ENCODE measurements at places on chromosomes 3 and 15. TPM values are rescaled to one million over a fixed set of nuclear protein-coding genes. Genes with fewer than 3 reads are reported as not detected.

DNA sequence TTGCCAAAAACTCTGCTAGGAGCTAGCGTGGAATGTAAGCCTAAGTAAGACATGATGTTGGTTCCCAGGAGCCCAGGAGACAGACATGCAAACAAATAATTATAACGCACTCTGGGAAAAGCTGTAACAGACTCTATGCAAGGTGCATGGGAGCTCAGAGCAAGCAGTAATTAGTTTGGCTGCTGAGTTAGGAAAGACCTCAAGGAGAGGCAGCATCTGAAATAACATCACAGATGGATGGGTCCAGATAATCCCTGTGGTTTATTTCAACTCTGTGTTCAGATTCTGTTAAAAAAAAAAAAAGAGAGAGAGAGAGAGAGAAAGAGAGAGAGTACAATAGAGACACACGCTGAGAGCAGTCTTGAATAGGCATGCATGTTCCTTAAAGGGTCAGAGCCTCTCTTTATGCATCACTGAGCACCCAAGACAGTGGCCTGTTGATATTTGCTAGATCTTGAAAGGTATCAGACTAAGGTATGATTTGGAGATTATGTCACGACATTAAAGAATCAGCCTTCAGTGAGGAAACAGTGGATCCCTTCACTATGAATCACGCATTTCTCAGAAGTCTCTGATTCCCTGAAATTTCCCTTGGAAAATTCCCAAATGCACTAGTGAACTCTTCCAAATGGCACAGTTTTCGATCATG lies 124.4 kb upstream of the LIPC start:
- DNase-seq: no peak

DNA sequence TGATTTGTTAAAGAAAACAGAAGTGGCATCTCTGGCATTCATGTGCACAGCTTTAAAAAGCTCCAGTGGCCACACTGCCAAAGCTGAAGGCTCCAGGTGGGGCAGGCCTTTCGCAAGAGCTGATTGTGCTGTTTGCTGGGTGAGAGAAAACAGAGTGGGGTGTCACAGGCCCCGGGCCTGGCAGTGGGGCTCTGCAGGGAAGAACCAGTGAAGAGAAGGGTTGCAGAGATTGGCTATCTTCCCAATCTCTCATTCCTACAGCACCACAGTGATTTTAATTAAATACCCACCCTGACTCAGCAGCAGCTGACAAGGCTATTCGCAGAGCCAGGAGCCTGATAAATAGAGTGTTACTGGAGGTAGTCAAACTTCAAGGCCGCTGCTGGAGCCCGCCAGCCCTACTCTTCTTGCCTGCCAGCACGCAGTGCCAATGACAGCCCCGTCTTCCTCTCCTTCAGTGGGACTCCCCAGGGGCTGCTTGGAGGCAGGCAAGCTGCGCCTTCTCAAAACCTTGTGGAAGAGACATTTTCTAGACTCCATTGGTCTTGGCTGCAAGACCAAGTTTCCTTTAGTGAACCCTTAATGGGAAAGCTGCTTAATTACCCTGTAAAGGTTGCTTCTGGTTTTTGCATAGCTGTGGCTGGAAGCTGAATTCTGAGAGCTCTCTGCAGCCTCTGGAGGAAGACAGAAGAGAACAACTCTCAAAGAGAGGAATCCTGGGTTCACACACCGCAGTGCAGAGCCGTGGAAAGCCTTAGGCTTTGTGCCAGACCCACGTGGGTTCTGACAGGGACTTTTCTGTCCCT lies 225.8 kb upstream of the SLCO3A1 start:
- DNase-seq: no peak

GRCh38 chr15:79130535-79131130 lies 40.1 kb upstream of the RASGRF1 start:
- no peak for DNase-seq

DNA sequence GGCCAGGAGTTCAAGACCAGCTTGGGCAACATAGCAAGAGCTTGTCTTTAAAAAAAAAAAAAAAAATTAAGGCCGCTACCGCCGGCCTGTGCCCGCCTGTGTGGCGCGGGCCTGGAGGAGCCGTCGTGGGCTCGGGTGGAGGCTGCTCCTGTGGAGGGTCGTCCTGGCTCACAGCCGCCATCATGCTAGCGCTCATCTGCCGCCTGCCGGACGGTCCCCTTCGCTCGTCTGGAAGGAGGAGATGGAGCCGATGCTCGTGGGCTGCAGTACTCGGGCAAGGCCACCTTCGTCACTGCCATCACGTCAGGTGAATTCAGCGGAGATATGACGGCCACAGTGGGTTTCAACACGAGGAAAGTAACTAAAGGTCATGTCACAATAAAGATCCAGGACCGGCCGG lies 37.4 kb downstream of the TFRC start:
- no peak for DNase-seq

DNA sequence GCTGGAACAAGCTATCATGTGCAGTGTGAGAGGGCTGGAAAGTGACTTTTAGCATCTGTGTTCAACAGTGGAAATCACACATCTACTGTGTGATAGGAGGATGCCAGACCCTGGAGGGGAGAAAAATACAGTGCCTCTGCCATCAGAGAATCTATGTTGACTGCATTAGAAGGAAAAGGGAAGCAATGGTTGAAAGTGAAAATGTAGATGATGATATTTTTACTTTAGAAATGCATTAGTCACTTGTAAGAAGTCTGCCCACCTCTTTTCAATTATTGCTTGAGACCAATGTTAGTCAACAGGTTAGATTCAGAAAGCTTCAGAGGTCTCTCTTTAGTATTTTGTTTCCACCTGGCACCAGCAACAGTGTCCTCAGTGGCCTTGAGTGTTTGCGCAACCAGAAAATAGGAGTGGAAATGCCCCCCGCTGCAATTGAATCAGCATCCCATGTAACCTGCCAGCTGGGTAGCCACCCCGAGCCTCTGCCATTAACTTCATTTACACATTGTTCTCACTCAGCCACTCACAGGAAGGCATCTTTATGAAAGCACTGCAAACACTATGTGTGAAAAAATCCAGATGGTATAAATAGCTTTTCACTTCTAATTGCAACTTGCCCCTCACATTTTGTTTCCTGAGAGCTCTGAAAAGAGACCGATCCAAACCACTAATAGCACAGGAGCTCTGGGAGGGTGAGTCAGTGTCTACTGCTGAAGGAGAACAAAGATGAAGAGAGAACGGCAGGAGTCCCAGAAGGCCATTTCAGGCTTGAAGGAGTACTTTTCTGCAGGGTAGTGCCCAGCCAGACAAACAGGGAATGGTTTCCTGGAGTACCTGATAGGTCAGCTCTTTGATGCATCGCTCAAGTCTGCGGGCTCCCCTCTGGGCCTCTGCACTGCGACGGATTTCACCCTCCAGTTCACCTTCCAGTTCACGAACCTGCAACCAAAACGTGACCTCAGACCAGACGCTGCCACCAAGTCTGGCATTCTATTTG lies 92.1 kb downstream of the HHLA2 start:
- DNase-seq: no peak

LRRIQ4 gene
- not detected for total RNA-seq

- DNase-seq: no peak
Measured at GRCh38 chr15:46293550-46293949, 658.7 kb downstream of the SQOR start.

- no peak for DNase-seq
Measured at GRCh38 chr3:123258359-123258758, 56.6 kb downstream of the SEC22A start.

TMCO5A gene
- not detected for total RNA-seq

GRCh38 chr15:60760646-60761504 lies 281.9 kb upstream of the ICE2 start:
- DNase-seq: no peak

- no peak for DNase-seq
Measured at GRCh38 chr15:68471541-68471940, 39.6 kb upstream of the ITGA11 start.

GRCh38 chr3:41519746-41520145 lies 320.4 kb downstream of the CTNNB1 start:
- no peak for DNase-seq

INSYN1 gene
- total RNA-seq: 55.3 TPM

DNA sequence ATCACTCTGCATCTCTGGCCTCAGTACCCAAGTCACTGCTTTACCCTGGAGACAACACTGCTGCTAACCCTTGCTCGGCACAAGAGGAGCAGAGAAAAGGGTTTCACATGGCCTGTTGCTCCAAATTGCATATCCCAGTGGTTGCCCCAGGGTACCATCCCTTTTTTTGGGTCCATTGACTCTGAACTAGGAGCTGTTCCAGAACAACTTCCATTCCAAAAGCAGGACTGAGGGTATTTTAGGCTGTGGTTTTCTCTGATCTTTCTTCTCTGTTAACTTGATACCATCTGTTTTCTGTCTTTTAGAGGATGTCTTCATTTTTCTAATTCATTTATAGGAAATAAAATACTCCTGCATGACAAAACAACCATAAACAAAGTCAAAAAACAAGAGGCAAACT lies 17.3 kb upstream of the RYK start:
- DNase-seq: no peak

DNA sequence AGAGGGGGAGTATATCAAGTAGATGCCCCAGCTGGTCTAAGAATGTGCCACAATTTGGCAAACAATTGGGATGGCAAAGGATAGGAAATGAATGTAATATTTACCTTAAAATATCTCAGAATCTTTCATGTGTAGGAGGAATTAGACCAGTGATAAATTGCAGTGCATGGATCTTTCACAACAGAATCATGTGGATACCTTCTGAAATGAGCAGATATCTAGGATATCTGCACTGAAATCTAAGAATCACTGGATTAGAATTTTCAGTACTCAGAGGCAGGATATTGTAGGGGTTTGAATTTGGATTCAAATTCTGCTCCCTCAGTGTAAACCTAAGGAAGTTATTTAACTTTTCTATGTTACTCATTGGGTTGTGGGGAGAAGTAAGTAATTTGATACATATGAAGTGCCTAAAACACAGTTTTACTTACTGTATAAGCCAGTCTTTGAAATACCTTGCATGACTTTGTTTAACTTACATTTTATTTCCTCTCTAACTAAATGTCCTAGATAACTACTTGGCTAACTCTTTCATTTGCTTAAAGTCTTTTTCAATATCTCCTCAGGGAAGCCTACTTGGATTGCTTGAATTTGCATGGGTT lies 8.8 kb downstream of the IL1RAP start:
- no peak for DNase-seq

GRCh38 chr3:62805580-62806277 lies 69.5 kb downstream of the CADPS start:
- DNase-seq: no peak

DNA sequence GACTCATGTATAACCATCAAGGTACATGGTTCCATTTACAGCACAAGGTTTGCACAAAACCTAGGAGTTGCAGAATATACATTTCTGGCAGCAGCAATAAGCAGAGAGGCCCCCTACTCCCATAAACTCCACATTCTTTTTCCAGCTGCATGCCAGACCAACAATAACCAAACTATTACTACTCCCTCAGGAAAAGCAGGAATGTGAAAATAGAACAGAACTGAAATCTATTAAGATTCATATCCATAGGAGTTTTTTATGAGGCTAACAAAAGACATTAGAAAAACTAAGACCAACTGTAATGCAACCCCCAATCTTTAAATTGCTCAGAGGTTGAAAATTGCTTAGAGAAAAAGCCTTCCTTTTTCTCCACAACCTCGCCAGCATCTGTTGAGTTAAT lies 27.6 kb upstream of the TOP2B start:
- no peak for DNase-seq

- no peak for DNase-seq
Measured at GRCh38 chr3:180860180-180860858, 52.2 kb upstream of the FXR1 start.

- no peak for DNase-seq
Measured at GRCh38 chr3:133512416-133513089, 60.9 kb upstream of the CDV3 start.

STIMATE gene
- 11.2 TPM for total RNA-seq

DNA sequence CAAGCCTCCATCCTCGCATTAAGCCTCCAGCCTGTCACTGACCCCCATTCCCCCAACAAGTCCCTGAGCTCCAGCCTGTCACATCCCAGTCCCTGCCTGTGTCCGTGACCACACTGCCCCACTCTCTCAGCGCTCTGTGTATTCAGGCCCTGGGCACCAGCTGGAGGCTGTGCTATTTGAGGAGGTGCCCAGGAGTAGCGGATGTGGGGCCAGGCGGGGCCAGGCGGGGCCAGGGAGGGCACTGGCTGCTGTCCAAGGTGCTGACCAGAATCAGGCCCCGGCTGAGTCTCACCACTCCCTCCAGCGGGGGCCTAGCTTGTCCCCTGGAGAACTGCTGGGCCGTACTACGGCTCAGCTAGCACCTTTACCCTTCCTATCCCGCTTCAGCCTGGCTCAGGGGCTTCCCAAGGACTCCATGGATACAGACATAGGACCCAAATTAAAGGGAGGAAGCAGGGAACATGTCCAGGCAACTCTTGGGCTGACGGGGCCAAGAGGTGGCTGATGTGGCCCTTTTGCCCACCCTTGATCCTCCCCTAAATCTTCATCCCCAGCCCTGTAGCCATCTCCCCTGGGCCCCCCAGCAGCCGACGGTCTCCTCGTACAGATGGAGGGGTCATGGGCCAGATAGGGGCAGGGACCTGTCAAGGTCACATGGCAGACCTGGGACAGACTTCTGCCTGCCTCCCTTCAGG lies 1.1 kb downstream of the HHATL start:
- DNase-seq: peak; percentile 90

- DNase-seq: no peak
Measured at GRCh38 chr3:46551615-46552014, 14.5 kb downstream of the LRRC2 start.

KNG1 gene
- total RNA-seq: not detected

DNA sequence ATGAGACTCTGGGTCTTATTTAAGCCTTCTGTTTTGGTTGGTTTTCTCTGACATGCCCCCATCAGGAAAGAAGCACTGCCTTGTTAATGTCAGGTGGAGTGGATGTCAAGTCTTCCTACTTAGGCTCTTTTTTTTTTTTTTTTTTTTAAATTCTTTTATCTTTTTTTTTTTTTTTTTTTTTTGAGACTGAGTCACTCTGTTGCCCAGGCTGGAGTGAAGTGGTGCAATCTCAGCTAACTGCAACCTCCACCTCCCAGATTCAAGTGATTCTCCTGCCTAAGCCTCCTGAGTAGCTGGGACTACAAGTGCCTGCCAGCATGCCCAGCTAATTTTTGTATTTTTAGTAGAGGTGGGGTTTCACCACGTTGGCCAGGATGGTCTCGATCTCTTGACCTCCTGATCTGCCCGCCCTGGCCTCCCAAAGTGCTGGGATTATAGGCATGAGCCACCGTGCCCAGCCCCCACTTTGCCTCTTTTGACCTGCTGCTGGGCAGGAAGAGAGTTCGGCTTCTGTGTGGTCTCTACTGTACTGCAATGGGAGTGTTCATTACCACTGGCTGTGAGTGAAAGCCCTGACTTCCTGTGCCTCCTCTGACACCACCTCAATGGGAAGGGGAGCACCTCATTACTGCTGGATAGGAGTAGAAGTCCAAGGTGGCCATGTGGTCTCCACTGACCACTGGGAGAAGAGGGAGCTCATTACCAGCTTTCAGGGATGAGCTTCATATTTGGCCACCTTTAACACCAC lies 10.9 kb downstream of the CTDSPL start:
- no peak for DNase-seq

DNA sequence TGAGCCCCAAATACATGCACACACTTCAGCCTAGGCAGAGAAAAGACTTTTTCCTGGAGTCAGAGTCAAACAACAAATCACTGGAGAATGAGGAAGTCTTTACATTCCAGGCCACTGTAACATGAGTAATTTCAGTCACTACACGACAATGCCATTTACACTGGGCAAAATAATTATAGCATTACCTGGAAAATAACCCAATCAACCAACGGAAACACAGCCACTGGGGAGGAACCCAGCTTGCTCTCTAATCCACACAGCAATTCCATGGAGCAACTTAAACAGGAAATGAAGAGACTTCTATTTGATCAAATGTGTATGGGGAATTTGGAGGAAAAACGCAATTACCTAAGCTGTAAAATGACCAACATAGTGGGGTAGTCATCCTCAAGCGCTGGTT lies 15.2 kb downstream of the FSTL1 start:
- no peak for DNase-seq

GRCh38 chr3:78825858-78826215 lies 942.0 kb downstream of the ROBO1 start:
- DNase-seq: no peak

Data from cardiac septum (tissue), 1 donor.